ENCODE measurements at places on chromosomes 2 and 18.

GRCh38 chr18:74689251-74689650, 91.6 kb downstream of the ZNF407 start:
- DNase-seq: peak; percentile 31

GRCh38 chr18:79884294-79884962, 67.0 kb downstream of the SLC66A2 start:
- no peak for DNase-seq

- no peak for DNase-seq
Observed at GRCh38 chr2:143893371-143893770, 626.5 kb downstream of the ZEB2 start.

- no peak for DNase-seq
Observed at GRCh38 chr2:154591294-154591820, 107.1 kb upstream of the KCNJ3 start.

DNA sequence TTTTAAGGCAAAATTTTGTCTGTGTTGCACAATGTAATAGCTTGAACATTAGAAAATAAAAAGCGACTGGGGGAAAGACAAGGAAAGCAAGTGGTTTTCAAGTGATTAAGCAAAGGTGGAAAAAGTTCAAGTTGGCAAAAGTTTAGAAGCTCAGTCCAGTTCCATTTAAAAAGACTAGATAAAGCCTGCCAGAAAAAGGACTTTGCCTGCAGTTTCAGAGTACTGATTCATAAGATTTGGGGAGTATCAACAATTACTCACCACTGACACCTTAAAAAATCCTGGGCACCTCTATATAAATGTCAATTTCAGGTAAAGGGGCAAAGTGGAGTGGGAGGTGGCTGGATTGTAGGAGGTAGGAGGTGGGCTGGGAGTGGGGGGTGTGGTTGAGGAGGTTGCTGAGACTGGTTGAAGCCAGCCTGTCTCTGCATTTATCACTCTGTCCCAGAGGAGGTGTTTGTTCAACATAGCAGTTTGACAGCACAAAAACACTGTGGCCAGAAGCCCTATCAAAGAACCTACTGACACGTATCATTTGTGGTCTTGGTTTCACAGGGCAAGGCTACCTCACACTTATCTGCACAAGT, 14.6 kb downstream of the ZEB2 start:
- DNase-seq: no peak
